ENCODE measurements at places on chromosomes 16 and 17.

DNA sequence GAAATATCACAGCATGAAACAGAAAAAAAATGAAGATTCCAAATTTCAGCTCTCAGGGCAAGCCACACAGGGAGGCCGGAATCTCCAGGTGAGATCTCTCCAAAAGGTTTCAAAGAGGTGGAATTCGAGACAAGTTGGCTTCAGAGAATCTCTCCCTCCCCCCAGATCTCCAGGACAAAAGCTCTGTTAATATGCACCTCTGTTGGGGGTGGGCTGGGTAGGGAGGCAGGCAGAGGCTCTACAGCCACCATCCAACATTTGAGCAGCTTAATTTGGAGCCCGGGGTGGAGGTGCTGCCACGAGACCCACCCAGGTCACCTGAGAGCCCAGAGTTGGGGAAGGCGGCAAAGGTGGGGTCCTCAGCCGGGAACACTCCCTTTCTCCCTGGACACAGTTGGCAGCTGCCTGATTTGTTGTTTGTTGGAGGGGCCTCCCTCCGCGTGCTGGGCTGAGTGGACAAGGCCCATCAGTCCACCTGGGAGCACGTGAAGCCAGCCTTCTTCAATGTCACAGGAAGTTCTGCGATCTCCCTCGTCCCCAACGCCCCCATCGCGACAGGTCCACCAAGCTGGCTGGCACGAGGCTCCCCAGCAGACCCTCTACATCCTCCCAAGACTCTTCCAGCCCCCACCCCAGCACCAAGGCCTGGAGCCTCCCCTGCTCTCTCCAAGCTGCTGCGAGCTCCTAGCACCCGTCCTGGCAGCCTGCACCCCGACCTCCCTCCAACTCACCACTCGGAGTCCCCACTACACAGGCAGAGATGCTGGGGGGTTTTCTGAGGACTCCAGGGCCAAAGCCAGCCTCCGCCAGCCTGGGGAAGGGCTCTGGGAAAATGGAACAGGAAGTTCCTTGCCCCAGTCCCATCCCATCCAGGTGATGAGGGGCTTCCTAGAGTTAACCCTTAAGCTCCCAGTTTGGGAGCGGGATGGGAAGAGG is at the start of gene ZSCAN10:
TSS of gene ZSCAN10 (minus strand) at position 836 of the 936 bp plus-strand sequence. CDS start 6,357 bp downstream, outside the sequence.
- DNase-seq, result no peak

DNA sequence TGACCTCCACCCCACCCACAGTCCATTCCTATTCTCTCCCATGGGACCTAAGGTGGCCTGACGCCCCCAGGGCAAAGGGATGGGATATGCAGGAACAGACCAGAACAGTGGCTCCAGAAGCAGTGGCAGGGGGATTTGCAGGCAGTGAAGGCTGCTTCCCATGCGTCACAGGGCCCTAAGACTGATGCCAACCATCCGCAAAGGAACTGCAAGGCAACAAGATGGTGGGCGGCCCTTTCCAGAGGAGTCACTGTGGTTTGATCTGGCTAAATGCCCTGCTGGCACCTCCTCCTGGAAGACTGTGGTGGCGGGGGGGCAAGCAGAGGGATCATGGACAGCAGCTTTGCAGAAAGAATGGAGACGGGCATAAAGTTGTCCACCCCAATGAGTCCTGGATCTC is 4.4 kb upstream of the SLC39A11 start:
- no peak for DNase-seq

DNA sequence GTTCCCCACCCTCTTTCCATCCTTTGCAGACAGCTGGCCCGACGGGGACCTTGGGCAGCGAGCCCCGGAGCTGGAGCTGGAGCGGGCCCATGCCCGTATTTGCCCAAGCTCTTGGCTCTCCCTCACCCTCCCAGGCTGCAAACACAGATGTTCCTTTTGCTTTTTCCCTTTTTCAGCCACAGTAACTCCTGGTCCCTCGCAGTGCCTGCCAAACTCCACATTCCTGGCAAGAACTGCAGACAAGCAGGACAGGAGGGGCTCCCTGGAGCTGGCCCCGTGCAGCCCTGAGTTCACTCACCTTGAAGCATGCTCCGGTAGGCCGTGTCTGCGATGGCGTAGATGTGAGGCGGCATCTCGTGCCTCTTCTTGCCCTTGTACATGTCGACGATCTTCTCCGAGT is 33.9 kb downstream of the MYH11 start:
- DNase-seq, result peak; percentile 61

- DNase-seq, result no peak
Observed at GRCh38 chr17:82909322-82909904, 69.6 kb upstream of the ZNF750 start.

GRCh38 chr17:18258356-18259038 is at the start of gene FLII:
TSS of gene FLII (minus strand) at chr17:18258738. CDS start at chr17:18258690, 48 bp downstream.
- peak; percentile 66 for DNase-seq

DNA sequence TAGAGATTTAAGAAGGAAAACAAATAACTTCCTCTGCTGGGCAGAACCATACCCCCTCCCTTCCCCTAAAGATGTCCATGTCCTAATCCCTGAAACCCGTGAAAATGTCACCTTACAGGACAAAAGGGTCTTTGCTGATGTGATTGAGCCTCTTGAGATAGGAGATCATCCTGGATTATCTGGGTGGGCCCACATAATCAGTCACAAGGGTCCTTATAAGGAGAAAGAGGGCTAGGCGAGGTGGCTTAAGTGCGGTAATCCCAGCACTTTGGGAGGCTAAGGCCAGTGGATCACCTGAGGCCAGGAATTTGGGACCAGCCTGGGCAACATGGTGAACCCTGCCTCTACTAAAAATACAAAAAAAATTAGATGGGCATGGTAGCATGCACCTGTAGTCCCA is 12.0 kb upstream of the SLC39A11 start:
- DNase-seq, result no peak

DNA sequence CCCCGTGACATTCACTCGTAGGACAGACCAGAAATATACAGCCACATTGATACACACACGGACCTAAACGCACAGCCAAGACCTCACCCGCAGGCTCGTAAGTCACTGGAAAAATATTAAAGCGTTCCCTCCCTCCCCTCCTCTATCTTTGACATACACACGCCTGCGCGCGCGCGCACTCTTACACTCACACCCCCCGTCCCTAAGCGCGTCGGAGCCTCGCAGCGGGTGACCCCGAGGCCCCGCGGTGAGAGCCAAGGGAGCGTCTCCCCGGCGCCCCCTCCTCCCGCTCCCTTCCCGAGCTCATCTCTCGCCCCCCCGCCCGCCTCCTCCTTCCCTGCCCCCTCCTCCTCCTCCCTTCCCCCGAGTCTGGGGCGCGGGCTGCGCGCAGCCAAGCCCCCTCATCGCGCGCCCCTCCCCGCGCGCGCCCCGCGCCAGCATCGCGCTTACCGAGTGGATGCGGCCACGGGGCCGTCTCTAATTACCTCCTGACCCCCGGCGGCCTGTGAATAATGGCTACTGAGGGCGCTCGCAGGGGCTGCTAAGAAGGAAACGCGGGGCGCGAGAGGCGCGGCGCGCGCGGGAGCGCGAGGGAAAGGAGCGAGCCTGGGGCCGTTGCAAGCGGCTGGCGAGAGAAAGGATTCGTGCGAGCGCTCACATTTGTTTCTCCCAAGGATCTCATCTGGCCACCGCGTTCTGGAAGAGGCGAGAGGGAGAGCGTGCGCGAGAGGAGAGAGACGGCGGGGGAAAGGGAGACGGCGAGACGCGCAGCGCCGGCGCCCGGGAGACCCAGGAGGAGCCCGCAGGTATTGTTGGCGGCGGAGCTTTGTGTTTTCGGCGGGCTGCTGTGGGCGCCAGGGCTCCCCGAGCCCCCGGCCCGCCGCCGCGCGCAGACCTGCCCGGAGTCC is 42.4 kb downstream of the RAI1 start:
- DNase-seq, result peak; percentile 81
